ENCODE measurements at places on chromosomes 11 and 22.

GRCh38 chr11:43239791-43240190 is 72.0 kb upstream of the API5 start:
- DNase-seq = no peak

DNA sequence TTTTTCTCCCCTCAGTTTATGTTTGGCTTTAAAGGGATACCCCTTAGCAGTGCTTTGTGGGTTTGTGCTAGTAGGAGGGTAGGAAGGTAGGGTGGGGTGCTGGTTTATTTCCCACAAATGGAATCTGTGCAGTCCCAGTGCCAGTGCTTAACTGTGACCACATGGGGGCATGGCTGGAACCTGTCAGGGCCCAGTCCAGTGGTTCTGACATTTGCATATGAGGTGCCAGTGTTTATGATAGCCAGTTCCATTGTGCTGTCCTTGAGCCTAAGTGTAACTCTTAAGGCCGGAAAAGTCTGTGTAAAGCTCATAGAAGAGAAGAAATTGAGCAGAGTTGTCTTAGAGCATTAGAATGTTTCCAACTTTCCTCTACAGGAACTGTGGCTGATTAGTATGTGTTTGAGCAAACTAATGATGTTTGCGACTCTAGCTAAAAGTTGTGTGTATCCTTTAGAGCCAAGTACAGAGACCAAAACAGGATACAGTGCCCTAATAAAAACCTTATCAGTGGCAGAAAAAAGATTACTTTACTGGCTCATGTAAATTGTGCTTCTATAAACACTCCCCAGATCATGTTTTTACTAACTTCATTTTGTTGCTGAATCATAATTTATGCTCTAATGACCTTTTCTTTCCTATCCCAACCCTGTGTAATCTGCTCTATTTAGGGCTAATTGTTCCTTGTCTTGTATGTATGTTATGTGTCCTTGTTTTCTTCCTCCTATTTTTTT is 38.1 kb downstream of the DIXDC1 start:
- no peak for DNase-seq

DNA sequence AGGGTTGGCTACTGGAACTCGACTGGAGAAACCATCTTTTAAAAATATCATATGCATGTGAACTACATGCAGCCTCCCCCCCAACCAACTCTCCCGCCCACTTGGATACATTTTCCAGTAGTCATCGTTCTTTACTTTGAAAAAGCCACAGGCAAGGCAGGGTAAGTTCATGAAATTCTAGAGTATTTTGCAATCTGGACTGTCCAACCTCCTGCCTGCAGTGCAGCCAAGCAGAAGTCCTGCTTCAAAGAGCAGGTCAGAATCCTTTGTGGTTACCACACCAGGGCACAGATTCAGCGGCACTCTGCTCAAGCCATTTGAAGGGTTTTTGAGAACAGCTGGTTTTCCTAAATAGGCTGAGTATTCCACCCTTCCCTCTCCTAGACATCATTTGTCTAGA is 12.1 kb downstream of the ELF5 start:
- no peak for DNase-seq

DNA sequence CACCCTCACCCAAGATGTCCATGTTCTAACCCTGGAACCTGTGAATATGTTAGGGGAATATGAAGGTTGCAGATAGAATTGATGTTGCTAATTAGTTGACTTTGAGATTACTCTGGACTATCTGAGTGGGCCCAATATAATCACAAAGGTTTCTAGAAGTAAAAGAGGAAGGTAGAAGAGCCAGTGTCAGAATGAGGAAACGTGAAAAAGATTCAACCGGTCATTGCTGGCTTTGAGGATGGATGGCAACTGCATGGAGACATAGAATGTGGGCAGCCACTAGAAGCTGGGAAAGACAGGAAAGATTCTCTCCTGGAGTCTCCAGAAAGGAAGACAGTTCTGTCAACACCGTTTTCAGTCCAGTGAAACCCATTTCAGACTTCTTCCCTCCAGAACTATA is 86.6 kb downstream of the CLPB start:
- no peak for DNase-seq

DNA sequence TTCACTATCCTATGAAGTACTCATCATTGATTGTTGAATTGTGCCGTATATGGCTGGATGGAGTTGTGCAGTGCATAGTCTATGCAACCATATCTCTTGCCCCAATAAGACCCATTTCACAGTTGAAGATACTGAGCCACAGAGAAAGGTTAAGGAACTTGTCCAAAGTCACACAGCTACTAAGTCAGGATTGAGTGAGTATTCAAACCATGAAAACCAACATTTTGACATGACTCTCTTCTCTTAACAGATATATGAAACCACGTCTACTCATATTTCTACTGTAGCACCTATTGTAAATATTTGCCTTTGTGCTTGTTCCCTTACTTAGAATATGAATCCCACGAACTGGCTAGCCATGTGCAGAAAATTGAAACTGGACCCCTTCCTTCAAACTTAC is 58.1 kb downstream of the MAML2 start:
- DNase-seq = no peak

DNA sequence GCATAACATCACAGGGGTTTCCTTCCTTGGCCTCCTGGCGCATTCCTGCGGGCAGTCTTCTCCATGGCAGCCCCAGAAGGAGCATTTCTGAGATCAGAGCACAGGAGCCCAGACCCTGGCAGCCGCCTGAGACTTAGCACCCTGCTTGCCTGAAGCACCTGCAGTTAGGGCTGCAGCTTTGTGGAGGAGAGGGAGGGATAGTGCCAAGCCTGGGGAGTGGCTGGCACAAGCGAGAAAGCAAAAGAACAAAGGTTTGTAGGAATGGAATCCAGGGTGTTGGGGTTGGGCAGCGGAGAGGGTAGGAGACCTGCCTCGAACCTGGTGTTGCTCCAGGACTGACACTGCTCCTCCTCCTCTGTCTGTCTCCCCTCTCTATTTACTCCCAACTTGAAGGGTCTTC is 66.9 kb downstream of the SCN3B start:
- DNase-seq = no peak

DNA sequence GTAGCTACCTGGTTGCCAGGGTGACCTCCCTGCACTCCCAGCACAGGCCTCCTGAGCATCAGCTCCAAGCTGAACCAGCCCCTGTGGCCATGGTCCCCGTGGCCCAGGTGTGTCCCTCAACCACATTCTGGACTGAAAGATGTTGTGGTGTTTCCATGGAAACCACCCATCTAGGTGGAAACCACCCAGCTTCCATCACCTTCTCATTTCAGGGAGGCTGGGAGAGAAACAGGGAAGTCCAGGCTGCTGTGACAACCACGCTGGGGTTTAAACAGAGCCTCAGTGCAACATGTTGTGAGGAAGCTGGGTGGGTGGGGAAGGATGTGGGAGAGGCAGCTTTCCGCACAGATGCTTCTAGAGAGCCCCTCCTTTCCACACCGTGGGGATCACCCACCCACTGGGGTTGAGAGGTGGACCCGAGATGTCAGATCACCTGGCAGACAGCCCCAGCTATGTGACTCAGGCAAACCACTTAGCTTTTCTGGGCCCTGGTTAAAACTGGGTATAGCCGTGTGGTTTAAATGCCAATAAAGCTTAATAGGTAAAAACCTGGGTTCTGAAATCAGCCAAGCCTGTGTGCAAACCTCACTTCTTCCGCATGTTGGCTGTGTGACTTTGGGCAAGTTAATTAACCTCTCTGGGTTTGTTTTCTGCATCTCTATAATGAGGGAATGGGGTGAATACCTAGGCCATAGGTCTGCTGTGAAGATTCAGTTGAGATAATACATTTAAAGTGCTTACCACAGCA is 46.4 kb downstream of the CD82 start:
- DNase-seq = peak; percentile 63

DNA sequence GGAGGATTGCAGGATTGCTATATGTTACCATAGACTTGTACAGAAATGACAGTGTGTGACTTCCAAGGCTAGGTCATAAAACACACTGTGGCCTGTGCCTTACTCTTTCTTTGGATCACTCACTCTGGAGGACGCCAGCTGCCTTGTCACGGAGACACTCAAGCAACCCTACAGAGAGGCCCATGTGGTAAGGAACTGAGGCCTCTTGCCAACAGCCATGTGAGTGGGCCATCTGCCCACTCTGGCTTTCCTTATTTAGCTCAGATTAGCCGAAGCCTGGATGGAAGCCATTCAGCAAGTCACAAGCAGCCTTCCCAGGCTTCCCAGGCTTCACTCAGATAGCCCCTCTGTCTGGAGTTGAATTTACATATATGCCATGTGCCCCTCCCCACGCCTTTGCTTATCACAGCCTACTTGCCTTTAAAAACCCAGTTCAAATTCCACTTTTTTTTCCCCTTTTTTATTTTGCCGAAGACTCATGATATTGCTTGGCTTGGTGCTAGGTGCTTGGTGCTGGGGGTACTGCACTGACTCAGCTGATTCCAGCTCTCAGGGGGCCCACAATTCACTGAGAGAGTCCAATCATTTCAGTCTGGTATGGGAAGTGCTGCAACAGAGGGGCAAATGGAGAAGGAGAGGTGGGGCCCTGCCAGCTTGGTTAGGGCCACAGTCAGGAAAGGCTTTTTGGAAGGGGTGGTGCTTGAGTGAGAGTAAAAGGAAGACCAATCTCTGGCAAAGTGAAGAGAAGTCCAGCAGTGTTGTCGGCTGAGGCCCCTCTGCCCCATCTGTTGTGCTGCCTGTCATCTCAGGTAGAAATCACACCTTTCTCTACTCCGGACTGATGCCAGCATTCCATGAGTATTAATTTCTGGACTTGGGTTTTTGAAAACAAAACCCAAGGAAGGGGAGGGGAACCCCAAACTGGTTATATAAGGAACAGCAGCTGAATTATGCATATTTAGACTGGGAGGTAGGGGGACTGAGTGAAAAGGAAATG is 14.5 kb upstream of the P4HA3 start:
- DNase-seq = no peak

DNA sequence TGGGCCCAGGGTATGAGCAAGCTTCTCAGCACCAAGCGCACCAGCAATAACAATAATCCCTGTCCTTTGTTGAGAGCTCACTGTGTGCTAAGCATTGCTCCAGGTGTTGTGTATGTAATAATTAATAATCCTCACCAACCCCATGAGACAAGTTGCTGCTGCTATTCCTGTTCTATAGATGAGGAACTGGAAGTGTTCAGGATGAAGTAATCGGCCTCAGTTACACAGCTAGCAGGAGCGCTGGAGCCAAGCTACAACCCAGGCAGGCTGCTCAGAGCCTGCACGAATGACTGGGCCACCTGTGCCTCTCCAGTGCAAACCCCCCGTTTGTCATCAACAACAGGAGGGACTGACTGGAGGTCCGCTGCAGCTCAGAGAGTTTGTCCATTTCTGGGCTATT is 35.2 kb upstream of the CECR2 start:
- no peak for DNase-seq

- no peak for DNase-seq
Observed at GRCh38 chr11:118921121-118921928, 4.4 kb downstream of the BCL9L start.

DNA sequence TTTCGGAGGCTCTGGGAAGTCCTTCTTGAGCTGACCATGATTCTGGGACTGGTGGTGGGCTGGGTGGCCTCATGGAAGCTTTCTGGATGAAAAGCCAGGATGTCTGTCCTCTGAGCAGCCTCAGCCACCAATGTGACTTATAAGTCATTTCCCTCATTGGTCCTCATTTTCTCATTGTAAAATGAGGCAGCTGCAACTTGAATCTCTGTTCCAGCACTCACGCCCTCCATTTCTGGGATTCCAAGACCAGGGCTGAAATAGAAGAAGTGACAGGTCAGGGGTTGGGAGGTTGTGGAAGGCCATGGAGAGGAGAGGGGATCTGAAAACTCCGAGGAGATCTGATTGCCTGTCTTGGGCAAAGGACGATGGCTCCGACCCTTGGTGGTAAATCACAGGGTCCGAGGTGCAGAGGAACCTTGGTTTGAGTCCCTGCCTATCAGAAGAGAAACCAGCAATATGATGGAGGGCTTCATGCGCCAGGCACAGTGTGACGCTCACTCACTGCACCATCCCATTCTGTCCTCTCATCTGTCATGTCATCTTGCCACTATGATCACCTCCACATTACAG is 38.3 kb downstream of the TSPAN18 start:
- DNase-seq = no peak

DNA sequence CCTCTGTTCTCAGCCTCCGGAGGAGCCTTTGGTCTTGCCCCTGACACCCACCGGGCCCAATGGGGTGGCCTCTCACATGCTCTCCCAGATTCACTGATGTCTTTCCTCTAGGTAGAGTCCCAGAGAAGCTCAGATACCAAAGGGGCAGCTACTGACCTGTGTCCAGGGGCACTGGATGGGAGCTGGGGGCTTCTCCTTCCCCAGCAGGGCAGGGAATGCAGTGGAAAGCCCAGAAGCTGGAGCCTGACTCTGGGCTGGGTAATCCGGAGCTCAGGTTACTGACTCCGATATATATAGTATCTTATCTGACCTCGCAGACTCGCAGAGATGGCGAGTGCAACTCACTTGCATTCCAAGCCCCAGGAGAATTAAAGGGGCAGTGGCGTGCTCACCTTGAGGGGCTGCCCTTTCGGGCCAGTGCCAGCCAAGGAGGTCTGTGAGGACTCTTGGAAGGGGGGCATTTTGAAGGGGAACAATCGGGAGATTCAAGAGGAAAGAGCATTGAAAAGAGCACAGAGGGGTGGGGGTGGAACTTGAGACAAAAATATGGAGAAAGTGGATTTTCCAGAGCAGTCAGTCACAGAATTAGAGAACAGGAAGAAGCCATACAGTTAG is 2.5 kb downstream of the USP2 start:
- no peak for DNase-seq

GRCh38 chr11:60098508-60098907 is 10.0 kb downstream of the MS4A2 start:
- no peak for DNase-seq

DNA sequence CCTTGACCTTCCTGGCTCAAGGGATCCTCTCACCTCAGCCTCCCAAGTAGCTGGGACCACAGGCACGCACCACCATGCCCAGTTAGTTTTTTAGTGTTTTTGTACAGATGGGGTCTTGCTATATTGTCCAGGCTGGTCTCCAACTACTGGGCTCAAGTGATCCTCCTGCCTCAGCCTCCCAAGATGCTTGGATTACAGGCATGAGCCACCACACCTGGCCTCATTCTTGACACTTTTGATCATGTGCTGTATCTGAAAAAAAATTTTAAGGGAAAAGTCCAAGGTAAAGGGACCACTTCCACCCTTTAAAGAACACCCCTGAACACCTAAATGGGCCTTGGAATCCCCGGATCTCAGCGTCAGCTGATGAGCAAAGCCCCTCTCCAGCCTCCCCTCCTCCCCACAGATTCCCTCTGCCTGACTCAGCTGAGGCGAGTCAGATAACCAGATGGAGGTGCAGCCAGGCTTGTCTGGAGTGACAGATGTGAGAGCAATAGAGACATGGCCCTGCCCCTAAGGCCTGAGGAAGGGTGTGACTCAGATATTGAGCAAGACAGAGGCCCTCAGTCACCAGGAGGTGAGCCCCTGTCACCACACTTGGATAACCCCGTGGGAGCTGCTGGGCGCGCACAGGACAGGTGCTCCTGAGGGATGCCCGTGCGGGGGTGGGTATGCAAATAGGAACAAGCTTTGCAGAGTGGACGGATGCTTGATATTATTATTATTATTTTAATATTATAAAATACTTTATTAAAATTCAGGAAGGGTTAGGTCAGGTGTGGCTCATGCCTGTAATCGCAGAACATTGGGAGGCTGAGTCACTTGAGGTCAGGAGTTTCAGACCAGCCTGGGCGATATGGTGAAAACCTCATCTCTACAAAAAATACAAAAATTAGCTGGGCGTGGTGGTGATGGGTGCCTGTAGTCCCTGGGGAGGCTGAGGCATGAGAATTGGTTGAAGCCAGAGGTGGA is 5.0 kb upstream of the CCDC88B start:
- DNase-seq = no peak

GRCh38 chr22:44102121-44102520 is 78.0 kb downstream of the PARVB start:
- no peak for DNase-seq

GRCh38 chr11:123479048-123479837 is 49.2 kb downstream of the GRAMD1B start:
- DNase-seq = no peak

- DNase-seq = no peak
Observed at GRCh38 chr22:35514366-35514765, 26.3 kb upstream of the RASD2 start.
